ENCODE measurements at places on chromosomes 5 and 9.

- no peak for DNase-seq
Measured at GRCh38 chr9:136316271-136316751, 11.0 kb upstream of the GPSM1 start.

DNA sequence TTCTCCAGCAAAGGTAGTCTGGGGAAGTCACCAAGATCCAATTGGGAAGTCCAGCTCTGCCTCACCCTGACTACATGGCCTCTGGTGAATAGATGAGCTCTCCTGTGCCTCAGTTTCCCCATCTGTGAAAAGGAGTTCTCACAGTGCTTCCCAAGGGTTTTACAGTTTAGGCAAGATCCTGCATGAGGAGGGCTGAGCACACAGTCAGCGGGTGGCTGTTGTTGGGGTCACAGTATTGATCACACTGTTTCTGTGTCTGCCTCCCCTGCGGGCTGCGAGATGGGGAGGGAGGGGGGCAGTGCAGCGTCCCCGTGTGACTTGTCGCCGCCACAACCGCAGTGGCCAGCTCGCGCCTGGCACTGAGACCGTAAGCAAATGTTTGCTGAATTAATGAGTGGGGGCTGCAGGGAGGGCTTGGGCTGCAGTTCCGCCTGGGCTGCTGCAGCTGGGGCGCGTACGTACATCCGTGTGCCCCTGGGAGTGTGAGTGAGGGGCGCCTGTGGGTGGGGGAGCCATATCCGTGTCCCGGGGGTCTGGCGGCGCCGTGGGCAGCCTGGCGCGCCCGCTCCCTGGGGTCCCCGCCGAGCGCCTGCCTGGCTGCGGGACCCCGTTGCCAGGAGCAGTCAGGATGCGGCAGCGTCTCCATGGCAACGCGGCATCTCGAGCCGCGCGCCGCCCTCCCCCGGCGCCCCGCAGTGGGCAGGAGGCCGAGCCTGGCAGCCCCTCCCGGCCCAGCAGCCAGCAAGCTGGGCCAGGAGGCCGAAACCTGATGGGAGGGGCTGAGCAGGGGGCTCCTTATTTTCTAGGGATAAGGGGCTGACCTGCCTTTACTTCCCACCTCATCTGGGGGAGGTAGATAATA lies 31.4 kb upstream of the PSD2 start:
- no peak for DNase-seq

- no peak for DNase-seq
Measured at GRCh38 chr9:81777482-81777881, 88.1 kb upstream of the TLE1 start.

DNA sequence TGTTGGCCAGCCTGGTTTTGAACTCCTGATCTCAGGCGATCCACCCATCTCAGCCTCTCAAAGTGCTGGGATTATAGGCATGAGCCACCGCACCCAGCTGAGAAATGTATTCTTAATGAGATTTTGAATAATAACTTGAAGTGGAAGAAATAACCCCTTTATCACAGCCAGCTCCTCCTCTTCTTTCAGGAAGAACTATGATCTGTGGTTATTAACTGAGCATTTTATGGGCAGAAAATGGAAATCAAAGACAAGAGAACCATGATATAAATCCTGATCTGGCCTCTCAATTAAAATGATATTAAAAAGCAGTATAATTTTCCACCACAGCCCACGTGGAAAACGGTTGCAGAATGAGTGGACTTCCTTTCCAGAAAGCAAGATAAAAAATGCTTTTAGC lies 206.6 kb downstream of the PRELID2 start:
- no peak for DNase-seq

DNA sequence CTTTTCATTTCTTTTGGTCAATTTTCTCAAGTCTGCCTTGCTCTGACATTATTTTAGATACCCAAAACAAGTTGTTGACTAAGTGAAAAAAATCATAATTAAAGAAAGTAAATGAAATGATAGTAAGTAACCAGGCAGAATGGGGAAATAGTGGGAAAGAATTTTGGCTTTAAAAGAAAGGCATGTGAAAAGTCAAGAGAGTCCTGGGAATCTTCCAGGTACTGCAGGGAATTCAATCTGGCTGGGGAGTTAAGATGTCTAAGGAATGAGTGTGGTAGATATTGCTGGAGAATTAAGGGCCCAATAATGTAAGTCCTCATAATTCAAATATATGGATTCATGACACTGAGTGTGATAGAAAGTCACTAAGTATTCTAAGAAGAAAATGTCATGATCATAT lies 123.1 kb upstream of the PAPPA start:
- DNase-seq: no peak

DNA sequence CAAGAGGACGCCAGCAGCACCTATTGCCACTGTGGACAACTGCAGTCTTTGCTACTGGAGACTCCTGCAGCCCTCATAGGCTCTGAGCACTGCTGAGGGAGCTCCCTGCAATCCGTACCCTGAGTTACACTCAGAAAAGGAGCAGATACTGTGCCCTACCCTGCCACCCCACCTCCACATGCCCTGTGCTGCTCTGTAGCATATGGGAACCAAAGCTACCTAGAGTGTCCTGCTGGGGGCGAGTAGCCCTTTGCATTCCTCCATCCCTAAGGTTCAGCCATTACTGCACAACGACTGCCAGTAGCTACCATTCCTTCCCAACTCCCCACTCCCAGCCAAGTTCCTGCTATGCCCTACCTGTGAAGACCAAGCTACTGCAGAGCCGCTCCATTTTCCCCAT lies 90.2 kb upstream of the SNCAIP start:
- no peak for DNase-seq

DNA sequence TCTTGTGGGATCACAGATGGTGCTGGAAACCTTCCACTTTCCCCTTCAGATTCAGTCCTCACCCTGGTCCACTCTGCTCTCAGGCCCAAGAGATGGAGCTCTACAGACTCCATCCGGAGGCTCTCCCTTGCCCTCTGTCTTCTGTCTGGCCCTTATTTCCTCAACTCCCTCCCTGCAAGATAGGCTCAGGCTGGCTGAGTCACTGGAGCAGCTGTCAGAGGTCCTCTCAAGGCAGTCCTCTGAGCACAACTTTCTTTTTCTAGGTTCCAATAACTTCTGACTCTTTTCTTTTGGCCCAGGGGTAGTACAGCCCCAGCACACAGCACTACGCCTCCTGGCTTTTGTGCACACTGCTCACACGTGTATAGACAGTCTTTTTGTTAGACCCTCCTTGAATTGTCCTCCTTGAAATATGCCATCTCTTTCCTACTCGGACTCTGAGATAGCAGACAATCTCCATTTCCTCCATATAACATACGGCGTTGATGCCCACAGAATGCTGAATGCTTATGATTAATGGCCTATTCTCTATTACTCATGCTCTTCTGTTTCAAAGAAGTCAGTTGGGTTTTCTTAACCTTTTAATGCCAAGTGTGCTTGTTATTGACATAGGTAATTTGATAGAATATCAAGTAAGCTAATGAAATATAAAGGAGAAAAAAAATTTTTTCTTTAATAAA lies 193.1 kb downstream of the SLC12A2 start:
- peak; percentile 14 for DNase-seq

DNA sequence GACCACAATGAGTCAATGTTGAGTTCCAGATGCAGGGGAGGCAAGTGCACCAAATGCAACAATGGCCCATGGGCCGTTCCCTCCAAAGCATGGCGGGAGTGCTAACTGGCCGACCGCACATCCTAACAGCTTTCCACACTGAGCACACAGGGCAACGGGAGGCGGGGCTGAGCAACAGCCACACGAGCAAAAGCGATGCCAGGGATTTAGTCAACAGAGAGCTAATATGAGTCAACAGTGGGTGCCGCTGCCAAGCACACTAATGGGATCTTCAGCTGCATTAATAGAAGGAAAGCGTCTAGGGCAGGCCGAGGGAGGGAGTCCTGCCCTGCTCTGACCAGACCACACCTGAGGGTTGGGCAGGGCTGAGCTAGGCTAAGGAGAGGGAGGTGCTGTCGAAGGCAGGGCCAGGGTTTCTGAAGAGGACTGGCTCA lies 4.6 kb downstream of the EPB41L4B start:
- DNase-seq: peak; percentile 96

- DNase-seq: no peak
Measured at GRCh38 chr9:108621991-108622855, 233.6 kb downstream of the ACTL7B start.

Data from kidney tubule cell (primary cell).